ENCODE measurements at places on chromosomes 1 and 21.
A peak's percentile ranks its signal among the peaks of the same experiment; 100 is the strongest.

- DNase-seq = peak; percentile 50
These were observed 50.8 kb downstream of the CAPN9 start for GRCh38 chr1:230797942-230798365.

GRCh38 chr1:236139495-236139894 lies 2.8 kb upstream of the GPR137B start:
- DNase-seq = no peak

- DNase-seq = no peak
These were observed 903.7 kb downstream of the ADGRL2 start for GRCh38 chr1:82704393-82704792.

DNA sequence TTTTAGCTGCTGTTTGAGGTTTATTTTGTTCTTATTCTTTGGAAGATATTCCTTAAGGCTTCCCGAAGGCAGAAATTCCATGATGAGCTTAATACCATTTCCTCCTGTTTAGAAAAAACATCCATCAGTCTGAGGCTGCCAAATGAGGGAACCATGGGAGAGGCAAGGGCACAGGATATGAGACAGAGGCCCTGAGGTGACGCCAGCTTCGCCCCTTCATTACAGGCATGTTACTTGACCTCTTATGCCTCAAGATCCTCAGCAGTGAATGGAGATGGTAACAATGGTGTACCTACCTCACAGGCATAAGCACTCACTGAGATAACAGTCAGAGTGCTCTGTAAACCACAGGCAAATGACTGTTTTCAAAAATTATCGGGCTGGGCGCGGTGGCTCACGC lies 93.6 kb downstream of the RAVER2 start:
- DNase-seq = no peak

- no peak for DNase-seq
These were observed 201.8 kb downstream of the DISC1 start for GRCh38 chr1:231828182-231828920.

DNA sequence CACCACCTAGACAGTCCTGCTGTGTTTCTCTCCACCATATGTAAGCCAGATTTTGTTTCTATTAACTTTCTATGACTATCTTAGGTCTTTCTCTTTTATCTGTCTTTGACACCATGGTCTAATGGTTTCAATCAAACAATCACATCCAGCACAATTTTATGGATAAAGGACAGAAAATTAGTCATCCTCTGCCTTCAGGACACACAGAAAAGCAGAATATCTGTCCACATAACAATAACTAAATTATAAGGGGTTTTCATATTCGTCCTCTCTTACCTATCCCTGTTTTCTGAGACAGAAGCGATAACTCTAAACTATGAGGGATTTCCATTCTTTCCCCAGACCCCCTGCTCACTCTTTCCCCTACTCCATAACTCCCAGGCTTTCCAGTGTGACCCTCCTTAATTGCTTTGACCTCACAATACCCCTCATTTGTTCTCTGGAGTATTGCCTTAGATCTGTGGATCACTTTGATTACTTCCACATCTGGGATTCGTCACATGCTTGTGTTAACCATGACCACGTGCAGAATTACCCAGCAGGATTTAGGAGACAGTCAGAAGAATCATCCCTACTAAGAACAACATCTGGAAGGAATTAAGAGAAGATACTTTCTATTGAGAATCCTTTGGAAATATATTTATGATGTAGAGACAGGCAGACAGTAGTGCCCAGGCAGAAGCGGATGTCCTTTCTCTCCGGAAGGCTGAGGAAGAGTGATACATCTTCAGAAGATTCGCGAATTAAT lies 108.2 kb upstream of the GREM2 start:
- peak; percentile 80 for DNase-seq

DNA sequence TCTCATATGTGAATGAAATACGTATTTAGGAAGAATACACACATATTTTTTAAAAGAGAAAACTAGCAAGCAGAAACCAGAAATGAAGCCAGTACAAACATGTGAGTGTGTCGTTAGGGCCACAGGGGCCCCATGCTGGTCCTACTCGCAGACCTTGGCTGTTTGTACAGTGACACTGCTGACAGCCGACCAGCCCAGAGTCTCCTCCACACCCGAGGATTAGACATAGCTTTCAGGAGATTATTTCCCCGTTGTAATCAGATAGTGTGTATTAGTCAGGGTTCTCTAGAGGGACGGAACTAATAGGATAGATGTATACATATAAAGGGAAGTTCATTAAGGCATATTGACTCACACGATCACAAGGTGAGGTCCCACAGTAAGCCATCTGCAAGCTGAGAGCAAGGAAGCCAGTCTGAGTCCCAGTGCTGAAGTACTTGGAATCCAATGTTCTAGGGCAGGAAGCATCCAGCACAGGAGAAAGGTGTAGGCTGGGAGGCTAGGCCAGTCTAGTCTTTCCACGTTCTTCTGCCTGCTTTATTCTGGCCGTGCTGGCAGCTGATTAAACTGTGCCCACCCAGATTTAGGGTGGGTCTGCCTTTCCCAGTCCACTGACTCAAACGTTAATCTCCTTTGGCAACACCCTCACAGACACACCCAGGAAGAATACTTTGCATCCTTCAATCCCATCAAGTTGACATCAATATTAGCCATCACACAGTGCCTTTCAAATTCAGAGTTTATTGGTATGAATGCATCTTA lies 51.2 kb downstream of the DIP2A start:
- DNase-seq = no peak

GRCh38 chr1:234836045-234836681 lies 226.2 kb upstream of the IRF2BP2 start:
- no peak for DNase-seq

GRCh38 chr1:184457500-184457899 lies 70.7 kb downstream of the C1orf21 start:
- DNase-seq = no peak

DNA sequence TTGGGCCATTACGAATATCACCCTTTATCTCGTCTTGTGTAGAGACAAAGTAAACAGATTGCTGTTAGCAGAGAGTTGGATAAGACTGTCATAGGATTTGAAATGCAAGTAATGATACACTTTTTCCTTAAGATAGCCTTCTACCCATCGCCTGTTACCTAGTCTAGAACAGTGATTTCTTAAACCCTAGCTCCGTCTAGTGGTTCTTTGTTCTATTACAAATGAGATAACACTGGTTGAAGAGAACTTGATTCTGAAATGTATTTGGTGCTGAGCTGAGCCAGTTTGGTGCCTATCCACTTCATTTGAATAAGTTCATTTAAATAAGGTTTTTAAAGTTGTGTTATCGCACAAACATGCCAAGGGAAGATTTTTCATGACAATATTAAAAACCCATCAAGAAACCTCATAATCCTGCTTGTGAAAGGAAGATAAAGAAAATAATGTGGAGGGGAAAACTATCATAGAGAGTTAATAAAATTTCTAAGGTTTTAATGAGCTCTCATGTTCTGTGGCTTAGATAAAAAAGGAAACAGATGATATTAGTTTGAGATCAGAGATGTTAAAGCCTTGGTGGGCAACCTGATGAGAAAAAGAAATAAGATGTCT lies 1.5 kb upstream of the KCNH1 start:
- peak; percentile 68 for DNase-seq

DNA sequence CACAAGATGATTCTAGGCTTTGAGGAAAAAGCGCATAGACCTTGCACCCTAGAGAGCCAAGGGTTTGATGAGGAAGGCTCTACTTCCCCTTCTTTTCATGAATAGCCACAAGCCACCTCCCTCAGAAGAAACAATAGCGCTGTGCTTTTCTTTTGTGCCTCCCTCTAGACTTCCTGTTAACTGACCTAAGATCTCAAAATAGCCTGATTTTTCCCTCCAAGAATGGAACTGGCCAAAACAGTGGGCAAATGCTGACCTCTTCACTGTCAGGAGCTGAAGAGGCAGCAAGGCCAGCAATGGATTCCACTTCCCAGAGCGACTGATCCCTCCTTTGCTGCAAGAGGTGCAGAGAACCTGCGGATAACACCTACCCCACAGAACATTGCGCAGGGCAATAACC lies 362.8 kb downstream of the KCNH1 start:
- no peak for DNase-seq

DNA sequence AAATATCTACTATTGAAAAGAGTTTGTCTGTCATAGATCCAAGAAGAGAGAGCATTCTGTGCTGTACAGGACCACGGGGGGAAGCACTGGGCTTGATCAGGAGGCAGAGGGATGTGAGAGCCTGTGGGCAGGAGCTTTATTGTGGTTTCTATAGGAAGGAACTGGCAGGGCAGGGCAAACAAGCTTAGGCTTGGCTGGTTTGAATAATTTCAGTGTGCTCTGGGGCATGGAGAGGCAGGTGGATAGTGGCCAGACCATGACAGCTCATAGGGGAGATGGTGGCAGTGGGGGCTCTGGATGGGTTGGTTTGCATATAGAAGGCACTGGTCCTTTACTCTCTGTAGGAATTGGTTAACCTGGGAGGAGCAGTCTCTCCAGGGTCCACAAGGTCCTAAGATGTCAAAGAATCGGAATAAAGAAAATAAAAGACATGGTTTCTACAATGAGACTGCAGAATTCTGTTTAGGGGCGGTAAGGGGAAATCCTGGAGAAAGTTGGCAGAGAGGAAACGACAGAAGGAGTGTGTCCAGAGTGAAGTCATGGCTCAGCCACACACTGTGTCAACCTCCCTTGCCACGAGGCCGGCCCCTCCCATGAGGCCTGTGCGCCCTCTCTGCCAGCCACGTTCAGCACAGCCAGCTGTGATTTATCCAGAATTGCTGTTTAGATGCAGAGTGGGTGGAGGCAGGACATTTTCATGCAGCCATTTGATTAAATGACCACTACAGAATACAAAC lies 81.7 kb upstream of the PGBD5 start:
- no peak for DNase-seq

DNA sequence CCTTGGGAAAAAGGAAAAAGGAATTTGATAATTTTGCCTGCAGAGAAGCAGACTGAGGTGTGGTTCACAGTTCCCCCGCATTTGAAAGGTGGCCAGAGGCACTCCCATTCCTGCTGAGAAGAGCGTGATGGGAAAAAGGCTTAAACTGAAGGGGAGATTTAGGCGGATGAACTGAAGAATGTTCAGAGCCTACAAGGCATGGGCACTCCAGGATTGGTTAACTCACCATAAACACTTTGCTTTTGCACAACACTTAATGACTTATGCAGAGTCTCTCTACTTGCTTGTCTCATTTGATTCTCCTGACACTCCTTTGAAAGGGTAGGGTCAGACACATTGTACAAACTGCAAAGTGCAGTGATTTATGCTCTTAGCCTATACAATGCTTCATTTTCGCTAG lies 119.6 kb upstream of the RUNX1 start:
- DNase-seq = no peak

- no peak for DNase-seq
These were observed 40.1 kb downstream of the SLC2A7 start for GRCh38 chr1:8985915-8986813.

DNA sequence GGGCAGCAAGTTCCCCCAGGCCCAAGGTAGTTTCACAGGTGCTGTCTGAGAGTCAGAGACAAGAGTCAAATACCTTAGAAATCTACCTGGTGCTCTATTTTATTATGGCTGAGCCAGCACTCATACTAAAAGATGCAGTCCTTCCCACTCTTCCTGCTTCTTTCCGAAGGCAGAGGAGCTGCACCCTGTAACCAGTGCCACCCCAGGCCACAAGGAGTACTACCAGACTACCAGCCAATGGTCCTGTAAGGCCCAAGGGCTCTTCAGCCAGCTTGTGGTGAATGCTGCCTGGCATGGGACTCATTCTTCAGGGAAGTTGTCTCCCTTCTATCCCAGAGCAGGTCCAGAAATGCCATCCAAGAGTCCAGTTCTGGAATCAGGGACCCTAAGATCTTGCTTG lies 203.8 kb upstream of the DUSP10 start:
- DNase-seq = no peak

GRCh38 chr1:41868241-41868998 lies 50.3 kb downstream of the HIVEP3 start:
- DNase-seq = no peak

DNA sequence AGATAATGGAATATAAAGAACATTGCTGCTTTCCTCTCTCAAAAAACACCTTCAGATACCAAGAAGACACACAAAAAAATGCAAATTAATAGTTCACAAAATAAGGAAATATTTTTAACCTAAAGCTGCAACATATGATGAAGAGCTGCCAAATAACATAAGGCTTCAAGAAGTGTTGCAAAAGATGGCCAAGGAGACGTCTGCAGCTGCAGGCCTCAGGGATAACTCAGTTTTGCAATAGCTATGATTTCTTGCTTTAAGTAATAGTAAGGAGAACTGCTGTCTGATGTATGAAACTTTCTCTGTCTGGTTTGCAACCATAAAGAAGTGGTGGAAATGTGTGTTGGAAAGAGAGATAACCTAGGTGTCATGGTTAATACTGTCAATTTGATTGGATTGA lies 1237.5 kb downstream of the MRPL39 start:
- DNase-seq = no peak

DNA sequence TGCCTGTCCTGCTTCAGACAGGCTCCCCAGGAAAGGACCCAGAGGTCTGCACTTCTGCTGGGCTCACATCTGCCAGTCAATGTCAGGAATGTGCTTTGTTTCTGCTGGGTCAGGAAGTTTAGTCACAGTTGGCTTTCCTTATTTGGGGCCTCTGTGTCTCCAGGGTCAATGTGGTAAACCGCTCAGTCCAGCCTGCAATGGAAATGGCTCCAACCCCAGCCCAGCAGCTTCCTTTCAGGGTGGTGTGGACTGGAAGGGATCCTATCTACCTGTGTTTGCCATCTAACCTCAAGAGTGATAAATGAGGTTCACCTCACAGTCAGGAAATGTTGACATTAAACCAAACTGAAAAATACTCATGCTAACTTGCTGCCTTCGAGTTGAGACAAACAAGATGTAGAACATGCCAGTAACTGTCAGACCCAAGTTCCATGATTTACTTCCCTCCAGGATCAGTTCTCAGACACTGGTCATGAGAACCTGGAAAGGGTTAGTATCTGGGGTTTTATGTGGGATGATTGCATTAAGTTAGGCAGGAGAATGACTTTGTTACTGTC lies 20.3 kb downstream of the ENO1 start:
- DNase-seq = no peak

DNA sequence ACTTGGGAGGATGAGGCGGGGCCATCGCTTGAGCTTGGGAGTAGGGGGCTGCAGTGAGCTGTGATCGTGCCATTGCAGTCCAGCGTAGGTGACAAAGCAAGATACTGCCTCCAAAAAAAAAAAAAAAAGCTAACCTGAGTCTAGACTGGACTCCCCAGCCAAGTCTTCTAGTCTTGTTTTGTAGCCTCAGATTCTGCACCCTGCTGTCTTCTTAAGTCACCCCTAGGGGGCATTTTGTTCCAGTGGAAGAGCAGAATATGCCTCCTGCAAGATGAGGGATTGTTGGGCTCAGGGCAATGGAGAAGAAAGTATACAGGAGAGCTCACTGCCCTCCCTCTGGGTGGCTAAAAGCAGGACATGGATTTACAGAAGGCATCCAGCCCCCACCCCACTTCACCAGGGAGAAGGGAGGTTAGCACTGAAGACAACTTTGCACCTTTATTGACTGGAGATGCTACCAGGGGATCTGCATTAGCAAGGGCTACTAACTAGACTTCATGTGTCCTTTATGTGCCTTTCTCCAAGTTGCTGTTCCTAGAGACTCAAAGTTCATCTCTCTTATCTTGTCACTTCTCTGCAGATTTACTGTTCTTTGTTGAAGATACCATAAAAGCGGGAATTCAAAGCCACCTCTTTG lies 15.3 kb upstream of the RNF187 start:
- peak; percentile 38 for DNase-seq

GRCh38 chr1:161225178-161225533 lies 704 bp upstream of the TOMM40L start:
- DNase-seq = no peak

- DNase-seq = no peak
These were observed 18.0 kb upstream of the PTP4A2 start for GRCh38 chr1:31955917-31956736.

- no peak for DNase-seq
These were observed 170.4 kb upstream of the CACNA1E start for GRCh38 chr1:181312946-181313345.
